Right renal pelvis (tissue), 4 donors: ENCODE measurements at places on chromosomes 4 and X.

DNA sequence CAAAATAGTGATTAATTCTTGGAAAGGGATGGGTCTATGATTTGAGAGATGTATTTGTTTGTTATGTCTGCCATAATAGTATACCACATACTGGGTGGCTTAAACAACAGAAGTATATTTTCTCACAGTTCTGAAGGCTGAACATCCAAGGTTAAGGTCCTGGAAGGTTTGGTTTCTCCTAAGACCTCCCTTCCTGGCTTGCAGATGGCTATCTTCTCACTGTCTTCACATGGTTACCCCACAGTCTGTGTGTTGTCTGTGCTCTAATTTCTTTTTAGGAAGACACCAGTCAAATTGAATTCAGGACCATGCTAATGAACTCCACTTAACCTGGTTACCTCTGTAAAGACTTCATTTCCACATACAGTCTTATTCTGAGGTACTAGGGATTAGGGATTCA is 25.6 kb downstream of the CXCL2 start:
- DNase-seq = no peak

- no peak for DNase-seq
Observed at GRCh38 chr4:172555725-172556124, 612.9 kb upstream of the GALNT7 start.

DNA sequence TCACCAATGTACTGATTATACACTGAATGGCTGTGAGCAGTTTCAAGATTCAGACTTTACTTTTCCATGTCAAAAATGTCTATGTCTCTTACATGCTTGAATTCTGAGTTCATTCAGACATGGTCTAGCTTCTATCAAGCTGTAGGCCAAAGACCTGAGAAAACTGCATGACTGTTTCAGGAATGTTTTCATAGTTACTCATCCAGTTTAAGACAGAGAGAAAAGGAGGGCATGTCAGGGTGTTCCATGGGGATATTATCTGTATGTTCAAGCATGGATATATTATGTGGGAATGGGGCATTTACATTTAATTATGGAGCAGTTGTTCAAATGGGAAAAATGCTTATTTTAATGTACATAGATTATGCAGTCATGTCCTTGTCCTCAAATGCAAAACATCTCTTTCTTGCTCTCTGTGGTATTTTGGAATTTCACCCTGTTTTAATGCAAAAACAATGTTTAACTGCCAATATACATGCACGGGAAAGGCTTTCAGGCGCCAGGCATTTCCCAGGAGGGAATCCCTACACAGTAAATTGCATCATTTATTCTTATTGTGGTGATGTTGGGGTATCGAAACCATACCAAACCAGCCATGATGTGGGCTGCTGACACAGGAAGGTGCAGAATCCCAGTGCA is 429.1 kb upstream of the INTU start:
- no peak for DNase-seq

DNA sequence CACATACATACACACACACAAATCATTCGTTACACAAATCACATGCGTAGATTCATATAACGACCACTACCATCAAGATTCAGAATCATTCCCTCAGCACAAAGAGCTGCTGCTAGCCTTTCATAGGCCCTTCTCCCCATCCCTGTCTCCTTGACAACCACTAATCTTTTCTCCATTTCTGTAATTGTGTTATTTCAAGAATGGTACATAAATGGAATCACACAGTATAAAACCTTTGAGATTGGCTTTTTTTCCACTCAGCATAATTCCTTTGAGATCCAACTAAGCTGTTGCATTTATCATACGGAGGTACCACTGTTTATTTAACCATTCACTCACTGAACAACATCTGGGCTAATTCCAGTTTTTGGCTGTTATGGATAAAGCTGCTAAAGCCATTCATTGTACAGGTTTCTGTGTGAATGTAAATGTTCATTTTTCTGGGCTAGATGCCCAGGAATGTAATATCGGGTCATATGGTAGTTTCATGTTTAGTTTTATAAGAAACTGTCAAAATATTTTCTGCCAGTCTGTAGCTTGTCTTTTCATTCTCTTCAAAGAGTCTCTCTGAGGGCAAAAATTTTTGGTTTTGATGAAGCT is 64.1 kb downstream of the USP11 start:
- no peak for DNase-seq

DNA sequence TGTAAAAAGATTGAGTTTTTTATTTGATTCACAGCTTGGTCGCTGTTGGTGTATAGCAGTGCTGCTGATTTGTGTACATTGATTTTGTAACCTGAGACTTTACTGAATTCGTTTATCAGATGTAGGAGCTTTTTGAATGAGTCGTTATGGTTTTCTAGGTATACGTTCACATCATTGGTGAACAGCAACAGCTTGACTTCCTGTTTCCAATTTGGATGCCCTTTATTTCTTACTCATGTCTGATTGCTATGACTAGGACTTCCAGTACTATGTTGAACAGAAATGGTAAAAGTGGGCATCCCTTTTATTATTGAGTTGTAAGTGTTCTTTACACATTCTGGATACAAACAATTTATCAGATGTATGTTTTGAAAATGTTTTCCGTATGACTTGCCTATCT is 76.0 kb downstream of the ADGRG4 start:
- no peak for DNase-seq

DNA sequence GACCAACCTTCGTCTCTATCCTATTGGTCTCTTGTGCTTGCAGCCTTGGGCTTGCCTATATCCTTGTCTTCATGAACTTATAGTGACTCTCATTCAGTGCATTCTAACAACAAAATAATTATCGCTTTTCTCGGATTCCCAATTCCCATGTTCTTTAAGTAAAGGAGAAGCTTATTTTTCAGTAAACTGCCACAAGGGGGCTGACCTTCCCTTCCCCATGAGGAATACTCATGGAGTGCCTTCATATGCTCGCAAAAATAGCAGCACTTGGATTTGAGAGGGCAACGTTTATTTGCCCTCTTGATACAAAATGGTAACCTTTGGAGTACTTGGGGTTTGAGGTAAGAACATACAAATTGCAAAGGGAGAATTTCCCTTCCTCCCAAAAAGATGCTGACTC is 183.2 kb upstream of the TENT5D start:
- DNase-seq = no peak

- no peak for DNase-seq
Observed at GRCh38 chr4:121457278-121457875, 76.6 kb upstream of the QRFPR start.

DNA sequence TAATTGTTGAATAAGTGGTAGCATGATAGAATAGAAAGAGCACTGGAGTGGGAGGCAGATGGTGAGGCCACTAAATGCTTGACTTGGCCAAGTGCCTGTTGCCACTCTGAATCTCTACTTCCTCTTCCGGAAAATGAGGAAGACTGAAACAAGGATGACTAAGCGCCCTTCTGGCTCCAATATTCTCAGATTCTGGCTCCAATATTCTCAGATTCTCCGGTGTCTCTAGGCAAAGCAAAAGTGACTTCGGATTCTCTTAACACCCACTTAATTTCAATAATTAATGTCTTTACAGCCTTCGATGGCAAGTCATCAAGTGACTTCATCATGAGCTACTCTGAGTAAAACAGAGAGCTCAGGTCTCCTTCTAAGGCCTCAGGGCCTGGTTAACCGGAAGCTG is 402.2 kb upstream of the FGF13 start:
- no peak for DNase-seq

- DNase-seq = no peak
Observed at GRCh38 chr4:186931519-186931918, 207.9 kb upstream of the FAT1 start.

DNA sequence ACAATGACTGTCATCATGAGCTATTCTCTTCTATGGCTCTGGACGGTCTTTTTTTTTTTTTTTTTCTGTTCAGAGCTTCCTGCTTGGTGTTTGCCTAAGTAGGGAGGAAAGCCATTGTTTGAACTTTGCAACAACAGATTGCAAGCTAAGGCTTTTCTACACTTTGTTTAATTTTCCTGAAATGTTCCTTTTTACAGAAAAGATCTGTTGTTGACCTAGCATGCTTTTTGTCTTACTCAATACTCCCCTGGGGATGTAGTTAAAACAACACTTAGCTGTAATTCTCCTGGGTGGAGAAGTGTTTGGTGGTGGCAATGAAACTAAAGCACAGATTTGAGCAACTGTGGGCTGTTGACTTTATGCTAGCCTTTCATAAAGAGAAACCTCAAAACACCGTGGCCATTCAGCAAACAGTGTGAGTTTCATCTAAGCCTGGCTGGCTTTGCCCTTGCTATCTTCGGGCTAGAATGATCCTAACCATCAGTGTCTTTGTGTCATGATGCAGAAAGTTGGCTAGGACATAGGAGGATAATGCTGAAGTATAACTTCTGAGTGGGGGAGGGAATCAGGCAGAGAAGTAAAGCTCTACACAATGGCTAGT is 110.5 kb downstream of the ANXA3 start:
- no peak for DNase-seq

DNA sequence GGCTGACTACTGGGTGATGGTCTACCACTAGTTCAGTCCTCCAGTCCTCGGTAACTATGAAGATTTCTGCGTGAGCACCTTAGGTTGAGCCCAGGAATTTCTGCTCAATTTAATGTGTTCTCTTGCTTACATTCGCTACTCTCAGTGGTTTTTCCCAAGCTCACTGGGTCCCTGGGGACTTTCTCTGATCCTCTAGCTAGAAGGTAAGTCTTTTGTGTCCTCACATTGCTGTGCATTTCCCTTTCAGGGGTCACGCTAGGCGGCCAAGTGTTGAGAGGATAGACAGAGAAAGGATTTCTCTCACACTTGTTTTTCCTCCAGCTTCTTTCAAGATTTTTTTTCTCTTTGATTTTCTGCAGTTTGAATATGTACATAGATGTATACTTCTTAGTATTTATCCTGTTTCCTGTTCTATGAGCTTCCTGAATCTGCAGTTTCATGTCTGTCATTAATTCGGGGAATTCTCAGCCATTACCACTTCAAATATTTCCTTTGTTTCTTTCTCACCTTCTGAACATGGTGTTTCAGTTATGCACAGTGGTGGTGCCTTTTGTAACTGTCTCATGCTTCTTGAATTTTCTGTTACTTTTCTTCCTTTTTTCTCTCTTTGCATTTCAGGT is 17.5 kb downstream of the MAGEA9 start:
- DNase-seq = no peak

GRCh38 chrX:104195489-104196084 is 29.3 kb downstream of the FAM199X start:
- no peak for DNase-seq

GRCh38 chr4:180285796-180286195 is 1957.4 kb upstream of the TENM3 start:
- no peak for DNase-seq

DNA sequence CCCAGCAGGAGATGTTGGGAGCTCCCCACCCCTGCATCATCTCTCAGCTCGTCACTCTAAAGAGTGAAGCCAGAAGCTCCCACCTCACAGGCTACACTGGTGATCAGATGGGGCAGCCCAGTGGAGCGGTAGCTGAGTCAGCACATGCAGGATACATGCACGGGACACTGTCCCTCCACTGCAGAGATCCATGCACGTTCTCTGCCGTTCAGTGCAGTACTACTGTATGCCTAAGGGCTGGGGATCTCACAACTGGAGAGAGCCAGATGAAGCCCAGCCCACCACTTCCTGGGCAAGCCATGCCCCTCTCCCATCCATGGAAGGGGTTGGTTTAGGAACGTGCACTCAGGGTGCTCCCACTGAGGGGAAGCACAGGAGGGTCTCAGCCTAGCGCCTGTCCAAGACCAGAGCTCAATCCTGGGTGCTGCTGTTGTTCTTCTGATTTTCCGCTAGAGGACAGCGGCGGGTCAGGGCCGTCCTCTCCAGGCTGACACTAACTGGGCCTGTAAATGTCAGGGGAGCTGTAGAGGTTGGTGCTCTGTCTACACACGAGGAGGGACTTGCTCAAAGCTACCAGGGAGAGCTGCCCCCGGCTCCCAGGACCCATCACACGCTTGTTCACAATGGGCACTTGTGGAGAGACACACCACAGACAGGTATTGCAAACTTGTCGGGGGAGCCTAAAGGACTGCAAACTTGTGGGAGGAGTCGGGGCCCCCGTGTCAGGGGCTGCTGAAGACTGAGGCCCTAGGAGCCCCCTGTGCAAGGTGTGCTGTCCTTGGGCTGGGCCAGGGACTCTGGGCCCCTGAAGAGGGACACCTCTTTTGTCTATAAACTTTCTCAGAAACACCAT is 18.2 kb upstream of the ABLIM2 start:
- DNase-seq = no peak

- DNase-seq = no peak
Observed at GRCh38 chr4:39710098-39710896, 12.4 kb downstream of the UBE2K start.

- DNase-seq = no peak
Observed at GRCh38 chr4:8247047-8247930, 22.3 kb upstream of the HTRA3 start.

DNA sequence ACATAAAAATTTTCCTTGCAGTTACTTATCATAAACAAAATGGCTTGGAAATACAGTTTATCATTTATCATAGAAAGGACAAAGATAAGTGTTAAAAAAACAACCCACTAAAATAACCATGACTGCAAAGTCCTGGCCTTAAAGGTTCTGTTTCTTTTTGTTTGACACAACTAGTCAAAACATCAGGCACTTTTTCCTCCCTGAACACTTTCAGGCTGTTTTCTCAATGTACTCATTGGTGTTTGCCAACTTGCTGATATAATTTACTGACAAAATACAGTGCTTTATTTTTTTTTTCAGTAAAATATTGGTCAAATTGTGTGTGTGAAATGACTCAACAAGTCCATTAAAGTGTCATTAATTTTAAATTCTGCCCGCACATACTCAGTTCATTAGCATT is 156.6 kb downstream of the ADGRL3 start:
- no peak for DNase-seq

GRCh38 chr4:78667764-78668163 is 108.4 kb upstream of the BMP2K start:
- no peak for DNase-seq

DNA sequence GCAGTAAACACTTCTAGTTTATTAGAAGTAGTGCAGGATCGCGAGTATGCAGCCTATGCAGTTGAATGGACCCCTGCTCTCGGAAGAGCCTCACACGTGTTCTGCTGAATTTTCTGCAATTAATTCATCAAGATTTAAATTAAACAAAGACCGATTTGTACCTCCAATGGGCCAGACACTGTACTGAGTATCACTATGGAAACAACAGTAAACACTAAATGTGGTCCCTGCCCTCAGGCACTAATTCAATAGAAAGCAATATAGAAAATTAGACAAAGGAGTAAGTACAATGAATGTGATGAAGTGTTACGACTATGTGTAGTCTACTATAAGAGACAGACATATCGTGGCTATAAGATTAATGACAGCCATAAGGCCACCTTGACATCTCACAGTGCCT is 740.3 kb upstream of the FRG1 start:
- no peak for DNase-seq

DNA sequence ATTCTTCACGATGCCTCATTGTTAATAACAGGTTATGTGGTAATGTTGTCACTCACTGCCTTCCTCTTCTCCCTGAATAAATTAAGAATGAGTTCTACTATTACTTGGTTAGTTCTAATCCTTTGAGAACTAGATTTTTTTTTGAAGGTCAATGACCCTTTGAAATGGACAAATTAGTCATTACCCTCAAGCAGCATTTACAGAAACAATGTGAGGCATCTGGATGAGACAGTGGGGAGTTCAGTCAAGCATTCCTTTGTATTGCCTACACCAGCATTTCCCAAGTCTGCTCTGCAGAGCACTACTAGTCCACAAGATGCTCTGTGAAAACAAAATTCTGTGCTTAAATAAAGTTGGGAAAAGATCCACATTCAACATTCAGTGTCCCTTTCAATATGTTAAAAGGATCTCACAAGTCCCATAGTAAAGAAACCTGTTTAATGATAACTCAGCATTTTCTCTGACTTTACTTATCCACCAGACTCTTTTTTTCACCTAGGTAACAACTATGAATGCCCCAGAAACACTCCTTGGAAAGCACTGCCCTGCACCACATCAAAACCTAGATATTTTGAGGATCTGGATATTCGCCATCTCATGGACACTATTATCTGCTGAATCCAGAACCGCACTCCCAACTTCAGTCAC is 60.6 kb downstream of the CHRDL1 start:
- DNase-seq = no peak
